Activated naive CD4-positive, alpha-beta T cell (primary cell): ENCODE measurements at places on chromosomes 6 and 20.

DNA sequence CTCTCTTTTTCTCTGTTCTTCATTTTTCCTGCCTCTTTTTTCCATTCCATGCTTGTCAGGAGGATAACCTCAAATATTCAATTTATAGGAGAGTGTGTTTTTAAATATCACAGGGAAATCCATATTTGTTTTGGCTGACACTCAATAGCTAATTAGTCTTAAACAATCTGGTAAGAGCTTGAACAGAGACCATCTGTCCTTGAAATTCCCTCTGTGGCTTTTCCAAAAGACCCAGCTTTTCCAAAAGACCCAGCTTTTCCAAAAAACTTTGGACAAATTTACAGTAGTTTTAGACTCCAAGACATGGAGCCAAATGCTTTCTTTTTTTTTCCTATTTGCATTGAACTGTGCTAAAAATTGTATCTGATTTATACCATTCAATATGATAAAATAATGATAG is 127.4 kb upstream of the FAM83B start:
- DNase-seq, result no peak

DNA sequence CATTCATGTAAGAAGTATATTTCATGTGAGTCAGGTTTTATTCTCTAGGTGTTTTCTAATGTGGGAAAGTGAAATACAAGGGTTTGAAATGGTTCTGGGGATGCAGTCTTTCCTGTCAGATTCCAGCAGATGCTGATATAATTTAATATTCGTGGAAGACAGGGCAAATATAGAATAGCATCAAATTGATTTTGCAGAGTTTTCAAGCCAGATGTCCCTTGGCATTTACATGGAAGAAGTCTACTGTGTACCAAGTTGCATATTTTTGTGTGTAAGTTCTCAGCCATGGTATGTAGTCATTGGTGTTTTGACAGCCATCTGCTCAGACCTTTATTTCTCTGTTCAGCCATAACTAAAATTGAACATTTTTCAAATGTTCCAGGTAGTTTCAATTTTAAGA is 143.7 kb downstream of the LAMA2 start:
- DNase-seq, result no peak

GRCh38 chr6:37866590-37867507 is 47.3 kb downstream of the ZFAND3 start:
- no peak for DNase-seq

DNA sequence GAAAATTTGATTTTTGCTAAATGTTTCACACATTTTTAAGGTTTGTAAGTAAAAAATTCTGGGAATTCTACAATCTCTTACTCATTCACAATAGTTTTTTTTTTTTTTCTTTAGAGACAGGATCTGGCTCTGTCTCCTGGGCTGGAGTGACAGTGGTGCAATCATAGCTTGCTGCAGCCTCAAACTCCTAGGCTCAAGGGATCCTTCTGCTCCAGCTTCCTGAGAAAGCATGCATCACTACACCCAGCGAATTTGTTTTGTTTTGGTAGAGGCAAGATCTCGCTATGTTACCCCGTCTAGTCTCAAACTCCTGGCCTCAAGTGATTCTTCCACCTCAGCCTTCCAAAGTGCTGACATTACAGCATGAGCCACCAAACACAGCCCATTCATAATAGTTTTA is 232.8 kb downstream of the GJA1 start:
- no peak for DNase-seq

DNA sequence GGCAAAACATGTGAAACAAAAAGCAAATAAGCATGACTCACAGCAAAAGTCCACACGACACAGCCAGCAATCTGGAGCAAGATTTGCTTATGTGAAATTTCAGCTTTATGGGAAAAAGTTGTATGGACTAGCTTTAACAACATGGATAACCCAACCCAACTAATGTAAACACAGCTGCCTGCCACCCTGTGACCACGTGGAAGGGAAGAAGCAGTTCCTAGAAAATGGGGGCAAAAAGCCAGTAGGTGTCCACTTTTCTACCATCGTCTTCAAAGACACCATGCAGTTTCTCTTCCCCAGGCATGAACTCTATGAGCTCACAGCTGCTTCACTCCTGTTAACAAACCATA is 425.4 kb upstream of the RNF217 start:
- no peak for DNase-seq

DNA sequence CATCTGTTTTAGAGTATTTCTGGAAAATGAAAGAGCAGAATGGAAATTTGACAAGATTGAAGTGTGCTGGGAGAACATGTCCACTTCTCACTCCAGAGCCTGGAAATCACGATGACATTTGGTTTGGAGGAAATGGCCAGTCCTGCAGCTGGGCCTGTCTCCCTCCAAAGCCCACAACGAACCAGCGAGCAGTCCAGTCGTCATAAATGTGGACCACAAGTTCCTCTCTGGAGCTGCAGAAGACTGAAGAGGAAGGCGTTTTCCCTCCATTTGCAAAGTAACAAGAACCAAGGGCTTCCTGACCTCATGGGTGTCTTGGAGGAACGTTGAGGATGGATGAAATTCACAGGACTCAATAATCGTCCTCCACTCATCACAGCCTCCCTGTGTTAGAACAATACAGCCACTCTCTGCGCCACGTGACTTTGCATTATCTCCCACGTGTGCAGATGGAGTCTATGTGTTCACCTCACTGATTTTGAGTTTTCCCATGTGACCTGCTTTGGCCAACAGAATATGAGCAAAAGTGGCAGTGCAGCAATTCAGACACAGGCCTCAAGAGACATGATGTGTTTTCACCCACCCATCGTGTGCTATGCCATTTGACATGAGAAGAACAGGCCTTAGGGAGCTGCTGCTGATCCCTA is 9.1 kb upstream of the SPATS1 start:
- no peak for DNase-seq

DNA sequence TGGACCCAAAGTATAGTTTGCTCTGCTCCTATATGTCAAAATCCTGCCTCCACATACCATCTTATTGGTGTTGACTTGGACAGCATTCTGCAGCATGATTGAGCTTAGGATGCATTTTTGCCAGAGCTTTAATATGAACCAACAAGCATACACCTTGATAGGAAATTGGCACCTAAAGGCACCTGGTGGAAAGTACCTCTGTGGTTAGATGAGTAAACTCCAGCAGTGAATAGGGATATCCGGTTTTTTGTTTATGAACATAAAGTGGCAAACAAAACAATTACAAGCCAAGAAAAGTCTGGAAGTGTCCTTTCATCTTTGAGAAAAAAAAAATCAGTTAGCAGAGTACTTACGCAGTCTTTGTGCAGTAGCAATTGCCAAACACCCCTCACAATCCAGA is 6.2 kb upstream of the CYP24A1 start:
- no peak for DNase-seq

DNA sequence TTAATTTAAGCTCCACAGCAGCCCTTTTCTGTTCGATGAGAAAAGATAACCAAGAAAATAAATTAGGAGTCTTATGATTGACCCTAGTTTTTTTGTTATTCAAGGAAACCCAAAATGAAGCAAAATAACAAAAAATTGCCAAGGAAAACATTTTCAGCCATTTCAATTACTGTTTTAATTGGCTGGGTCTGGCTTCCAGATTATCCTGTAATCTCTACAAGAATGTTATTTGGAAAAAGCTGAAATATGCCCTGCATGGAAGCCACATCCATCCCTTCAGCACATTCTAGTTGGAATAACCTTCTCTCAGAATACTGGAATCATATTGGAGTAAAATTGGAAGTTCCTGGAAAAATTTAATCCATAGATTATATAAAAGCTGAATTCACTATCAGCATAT is 191.1 kb upstream of the CCN2 start:
- no peak for DNase-seq

DNA sequence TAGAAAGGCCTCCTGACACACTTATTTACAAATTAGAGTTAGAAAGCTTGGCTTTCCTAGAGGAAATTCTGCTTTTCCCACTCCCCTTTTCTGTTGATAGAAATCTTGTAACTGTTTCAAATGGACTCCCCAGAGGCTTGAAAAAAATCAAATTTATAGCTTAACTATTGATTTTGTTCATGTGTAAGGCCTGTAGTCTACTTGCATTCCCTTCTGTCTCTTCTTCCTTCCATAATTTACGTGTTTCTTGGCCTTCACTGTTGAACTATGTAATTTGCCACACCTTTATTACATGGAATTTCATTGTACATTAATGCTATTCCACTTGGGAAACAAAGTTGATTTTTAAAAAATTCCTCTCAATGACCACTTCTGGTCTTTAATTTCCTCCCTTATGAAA is 81.4 kb downstream of the LAMP5 start:
- DNase-seq, result no peak

- no peak for DNase-seq
Observed at GRCh38 chr6:135811170-135811569, 40.3 kb upstream of the PDE7B start.

GRCh38 chr6:125701354-125701668 is 48.1 kb upstream of the HEY2 start:
- DNase-seq, result no peak

- DNase-seq, result no peak
Observed at GRCh38 chr6:111696814-111697213, 91.1 kb upstream of the TRAF3IP2 start.

- DNase-seq, result no peak
Observed at GRCh38 chr6:67736816-67737215, 898.3 kb upstream of the ADGRB3 start.

GRCh38 chr20:49400904-49401303 is 81.6 kb downstream of the KCNB1 start:
- DNase-seq, result no peak

DNA sequence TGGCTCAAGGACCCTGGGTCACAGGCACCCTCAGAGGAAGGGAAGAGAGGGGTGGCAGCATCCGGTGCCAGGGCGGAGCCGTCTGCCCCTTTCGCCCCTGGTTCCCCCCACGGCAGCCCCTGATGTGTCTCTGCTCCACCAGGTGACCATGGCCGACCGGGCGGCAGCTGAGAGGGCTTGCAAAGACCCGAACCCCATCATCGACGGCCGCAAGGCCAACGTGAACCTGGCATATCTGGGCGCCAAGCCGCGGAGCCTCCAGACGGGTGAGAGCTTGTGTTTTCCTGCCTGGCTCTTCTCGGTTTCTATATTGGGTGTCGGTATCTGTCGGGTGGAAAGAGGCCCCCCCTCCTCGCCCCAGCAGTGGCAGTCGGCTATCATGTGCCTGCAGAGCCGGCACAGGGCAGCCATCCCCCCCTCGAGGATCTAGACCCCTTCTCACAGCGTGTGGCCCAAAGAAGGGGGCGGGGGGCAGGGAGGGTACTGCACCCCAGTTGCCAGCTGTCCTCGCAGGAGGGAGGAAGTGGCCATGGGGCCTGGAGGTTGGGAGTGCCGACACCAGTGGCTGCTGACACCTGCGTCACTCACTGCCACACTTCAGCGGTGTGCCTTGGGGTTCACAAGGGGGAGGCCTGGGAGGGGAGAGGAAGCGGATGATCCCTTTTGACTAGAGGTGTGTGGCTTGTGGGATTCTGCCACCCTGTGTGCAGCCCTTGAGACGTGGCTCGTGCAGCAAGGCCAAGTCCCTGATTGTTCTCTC is 1.5 kb downstream of the RBM38 start:
- peak; percentile 63 for DNase-seq
